Tibial nerve (tissue), 4 donors: ENCODE measurements at places on chromosomes 12 and 14.

GRCh38 chr12:63994704-63995103 lies 150.2 kb downstream of the SRGAP1 start:
- DNase-seq: no peak

- DNase-seq: no peak
Observed at GRCh38 chr14:79608446-79608845, 602.9 kb downstream of the DIO2 start.

DNA sequence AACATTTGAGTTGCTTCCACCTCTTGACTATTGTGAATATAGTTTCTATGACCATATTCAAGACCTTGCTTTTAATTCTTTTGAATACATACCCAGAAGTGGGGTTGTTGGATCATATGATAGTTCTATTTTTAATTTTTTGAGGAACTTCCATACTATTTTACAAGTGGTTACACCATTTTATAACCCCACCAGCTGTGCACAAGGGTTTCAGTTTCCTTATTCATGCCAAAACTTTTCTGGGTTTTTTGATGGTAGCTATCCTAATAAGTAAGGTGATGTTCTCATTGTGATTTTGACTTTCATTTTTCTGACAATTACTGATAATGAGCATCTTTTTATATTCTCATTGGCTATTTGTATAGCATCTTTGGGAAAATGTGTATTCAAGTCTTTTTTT lies 109.4 kb upstream of the GARIN2 start:
- DNase-seq: no peak

DNA sequence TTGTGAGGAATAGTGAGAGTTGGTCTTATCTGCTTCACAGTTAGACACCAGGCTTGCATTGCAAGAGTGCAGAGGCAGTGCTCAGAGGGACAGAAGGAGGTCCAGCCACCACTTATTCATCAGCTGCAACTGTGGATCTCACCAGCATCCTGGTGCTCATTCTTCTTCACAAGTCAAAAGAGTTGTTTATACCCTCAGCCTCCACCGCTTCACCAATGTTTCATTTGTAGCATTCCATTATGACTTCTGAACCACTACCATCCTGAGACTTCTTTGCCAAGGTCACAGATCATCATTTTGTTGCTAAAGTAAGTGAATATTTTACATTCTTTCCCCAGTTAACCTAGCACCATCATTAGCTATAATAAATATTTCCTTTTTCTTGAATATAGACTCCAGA lies 230.5 kb upstream of the KITLG start:
- no peak for DNase-seq

DNA sequence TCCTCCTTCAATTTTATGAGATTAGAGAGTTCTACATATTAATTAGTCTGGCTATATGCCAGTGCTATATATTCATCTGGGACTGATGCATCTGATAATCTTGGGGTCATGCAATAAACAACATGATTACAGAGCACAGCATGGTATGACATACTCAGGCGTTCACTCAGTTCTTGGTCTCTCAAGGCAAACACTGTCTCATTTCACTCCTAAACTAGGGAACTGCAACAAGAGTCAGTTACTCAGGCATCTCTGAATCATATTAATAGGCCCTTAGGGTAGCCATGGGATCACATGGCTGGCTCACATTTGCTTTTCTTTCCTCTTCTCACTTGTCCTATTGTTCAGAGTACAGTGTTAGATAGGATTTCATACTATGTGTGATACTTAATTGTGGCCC lies 91.8 kb upstream of the TMEM260 start:
- no peak for DNase-seq

GRCh38 chr12:56565510-56566101 lies 44.0 kb downstream of the RBMS2 start:
- DNase-seq: peak; percentile 56

DNA sequence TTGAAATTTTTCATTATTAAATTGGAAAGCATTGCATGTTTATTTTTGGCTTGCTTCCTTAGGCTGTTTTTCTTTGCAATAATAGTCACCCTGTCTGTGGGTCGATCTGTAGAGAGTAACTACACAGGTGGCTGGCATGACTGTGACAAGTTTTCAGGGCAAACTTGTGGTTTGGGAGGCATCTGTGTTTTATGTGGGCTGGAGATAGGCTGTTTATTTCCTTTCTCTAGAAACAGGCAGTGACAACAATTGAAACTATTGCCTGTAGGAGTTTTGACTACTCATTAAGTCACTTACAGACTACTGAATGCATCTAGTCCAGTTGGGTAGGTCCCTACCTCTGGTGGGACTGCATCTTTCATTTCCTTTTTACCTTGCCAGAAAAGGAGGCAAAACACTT lies 155.6 kb downstream of the DYRK2 start:
- DNase-seq: no peak

DNA sequence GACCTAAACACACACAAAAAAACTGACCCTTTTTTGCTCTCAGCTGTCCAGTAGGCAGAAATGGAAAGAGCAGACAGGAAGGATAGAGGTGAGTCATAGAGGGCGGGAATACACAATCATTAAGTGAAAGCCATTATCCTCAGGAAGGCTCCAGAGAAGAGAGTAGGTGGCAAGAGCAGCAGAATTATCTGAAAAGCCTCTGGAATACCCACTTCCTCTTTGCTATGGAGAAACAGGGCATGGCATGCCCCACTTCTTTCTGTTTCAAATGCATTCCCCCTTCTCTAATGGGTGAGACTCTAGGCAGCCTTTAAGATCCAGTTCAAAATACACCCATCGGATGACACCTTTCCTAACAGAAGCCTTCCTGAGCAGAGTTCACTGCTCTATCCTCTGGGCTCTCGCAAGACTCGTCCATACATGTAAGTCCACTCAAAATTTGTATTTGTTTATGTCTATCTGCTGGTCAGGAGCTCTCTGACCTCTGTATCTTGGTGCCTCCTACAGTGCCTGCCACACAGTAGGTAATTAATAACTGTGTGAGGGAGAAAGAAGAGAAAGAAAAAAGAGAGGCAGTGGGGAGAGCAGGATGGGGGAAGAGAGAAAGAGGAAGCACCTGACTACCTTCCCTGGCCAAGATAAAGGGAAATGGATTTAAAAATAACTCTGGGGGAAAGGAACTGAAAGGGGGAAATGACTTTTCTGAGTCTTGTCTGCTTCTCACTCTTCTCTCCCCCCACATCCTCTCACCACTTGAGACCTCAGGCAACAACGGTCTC lies 8.5 kb downstream of the KLHL33 start:
- no peak for DNase-seq

DNA sequence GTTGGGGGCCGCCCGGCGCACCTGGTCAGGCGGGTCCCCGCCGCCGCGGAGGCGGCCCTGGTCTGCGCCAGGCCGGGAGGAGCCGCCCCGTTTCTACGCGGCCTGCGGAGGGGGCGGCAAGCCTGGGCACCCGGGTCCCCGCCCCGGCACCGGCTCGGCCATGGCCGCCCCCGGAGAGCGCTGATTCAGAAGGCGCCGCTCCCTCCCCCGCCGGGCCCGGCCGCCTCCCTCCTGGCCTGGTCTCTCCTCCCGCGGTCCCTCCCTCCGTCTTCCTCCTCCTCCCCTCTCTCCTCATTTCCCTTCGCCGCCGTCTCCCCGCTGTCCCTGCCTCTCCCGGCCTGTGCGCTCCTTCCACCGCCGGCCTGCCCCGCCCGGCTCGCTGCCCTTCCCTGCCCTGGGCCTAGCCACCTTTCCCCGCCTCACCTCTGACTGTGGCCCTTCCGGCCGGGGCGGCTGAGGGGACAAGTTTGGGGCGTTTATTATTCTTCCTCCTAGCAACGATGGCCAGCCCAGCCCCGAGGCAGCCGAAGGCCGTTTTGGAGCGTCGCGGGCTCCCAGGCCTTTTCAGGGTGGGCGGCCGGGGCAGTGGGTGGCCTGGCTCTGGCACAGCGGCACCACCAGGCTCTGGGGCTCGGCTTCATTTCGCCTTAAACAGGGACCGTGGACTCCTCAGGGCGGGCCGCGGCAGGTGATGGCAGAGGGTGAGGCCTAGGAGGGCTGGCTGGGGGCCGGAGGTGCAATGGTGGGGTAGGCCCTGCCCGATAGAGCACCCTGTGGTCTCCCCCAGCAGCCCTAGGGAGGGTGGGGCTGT lies 768 bp downstream of the CEP170B start:
- DNase-seq: peak; percentile 38

DNA sequence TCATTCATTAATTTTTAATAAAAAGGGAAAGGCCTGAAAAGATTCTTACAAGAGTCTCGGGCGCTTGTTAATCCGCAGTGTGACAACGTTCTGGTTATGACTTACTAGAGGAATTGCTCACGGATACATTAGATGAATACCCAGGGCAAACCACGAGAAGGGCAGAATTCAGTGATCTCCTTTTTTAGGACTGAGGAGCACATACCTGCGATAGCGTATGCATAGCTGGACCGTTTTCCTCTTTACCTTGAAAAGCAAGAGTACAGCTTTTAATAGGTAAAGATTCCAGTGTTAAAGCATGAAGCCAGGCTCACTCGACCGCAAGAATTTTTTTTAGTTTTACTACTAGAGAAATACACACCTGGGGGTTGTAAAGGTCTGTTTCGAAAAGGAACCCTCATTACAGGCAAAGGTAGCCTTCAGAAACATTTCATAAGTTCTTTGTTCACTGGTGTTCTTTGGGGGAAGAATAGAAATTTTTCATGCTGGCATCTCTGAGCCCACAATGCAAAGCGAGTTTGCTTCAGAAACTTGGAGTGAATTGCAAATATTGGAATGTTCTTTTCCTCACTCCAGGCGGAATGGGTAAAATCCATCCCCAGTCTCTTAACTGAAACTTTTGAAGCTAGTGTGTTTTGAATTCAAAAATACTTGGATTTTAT lies 953 bp downstream of the MAPK1IP1L start:
- no peak for DNase-seq

DNA sequence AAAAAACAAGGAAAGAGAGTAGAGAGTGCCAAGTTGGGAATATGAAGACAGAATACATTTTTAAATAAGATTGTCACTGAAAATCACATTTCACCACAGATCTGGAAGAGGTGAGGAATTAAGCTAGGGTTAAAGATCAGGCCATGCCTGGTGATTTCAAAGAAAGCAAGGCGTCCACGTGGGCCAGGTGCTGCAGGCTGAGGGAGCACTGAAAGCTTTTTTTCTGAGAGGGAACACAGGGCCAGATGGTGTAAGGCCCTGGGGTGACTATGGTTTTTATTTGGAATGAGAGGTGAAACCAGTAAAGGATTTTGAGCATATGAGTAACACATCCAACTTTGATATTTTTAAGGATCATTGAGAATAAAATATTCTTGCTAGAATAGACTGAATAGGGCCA lies 20.9 kb downstream of the SYT1 start:
- no peak for DNase-seq

DNA sequence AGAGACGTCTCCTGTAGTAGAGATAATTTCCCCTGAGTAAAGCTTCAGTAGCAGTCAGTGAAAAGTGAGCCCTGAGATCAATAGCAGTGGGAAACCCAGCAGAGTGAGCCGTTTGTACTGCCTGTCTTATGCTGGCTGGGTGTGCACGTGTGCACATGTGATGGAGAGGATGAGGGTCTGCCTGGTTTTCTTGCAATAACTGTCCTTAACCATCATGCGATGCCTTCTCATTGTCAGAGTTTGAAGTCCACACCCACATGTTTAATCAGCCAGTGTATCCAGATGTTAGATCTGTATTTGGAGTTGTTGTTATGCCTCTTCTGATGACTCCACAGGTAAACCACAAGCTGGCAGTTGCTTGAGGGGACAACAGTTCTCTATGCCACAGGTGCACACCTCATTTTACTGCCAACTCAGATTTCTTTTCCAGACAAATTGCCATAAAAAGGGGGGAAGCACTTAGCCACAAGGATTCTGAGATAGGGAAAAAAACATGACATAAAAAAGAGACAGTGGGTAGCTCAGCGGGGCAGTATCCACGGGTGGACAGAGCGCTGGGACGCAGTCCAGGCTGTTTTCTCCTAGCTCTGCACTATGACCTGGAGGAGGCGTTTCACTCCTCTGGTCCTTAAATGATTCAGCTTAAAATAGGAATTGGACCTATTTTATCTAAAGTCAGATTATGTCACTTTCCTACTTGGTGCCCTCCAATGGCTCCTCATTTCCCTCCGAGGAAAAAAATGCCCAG lies 192.3 kb downstream of the ANO6 start:
- DNase-seq: no peak

DNA sequence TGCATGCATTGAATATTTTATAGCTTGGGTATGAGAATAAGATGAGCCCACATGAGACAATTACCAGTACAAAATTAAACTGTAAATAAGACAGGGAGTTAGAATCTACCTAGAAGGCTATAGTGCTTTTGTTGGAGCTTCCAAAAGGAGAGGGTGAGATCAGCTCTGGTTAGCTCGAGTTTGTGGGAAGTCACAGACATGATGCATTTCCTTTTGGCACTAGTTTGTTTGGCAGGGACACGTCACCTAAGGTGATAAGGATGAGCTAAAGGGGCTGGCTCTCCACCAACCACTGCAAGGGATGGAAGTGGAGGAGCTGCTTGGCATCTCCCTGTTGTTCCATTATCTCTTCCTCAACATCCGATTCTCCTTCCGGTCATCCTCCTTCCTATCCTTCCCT lies 48.5 kb upstream of the CPM start:
- no peak for DNase-seq

DNA sequence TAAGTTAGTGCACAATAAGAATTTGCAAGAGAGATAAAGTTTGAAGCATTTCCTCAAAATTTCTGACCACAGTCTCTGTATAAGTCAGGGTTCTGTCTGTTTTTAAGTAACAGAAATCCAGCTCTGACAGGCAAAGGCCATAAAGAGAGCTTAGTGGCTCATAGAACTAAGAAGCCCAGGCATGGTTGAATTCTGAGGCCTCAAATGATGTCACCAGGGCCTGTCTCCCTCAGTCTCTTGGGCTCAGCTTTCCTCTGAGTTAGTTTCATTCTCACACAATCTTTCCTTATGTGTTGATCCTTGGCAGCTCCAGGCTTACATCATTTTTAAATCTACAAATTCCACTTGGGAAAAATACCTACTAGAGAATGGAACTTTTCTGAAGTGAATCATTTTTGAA lies 173.4 kb upstream of the ATP2B1 start:
- DNase-seq: no peak

GRCh38 chr14:65880507-65880906 lies 468.0 kb downstream of the FUT8 start:
- no peak for DNase-seq

DNA sequence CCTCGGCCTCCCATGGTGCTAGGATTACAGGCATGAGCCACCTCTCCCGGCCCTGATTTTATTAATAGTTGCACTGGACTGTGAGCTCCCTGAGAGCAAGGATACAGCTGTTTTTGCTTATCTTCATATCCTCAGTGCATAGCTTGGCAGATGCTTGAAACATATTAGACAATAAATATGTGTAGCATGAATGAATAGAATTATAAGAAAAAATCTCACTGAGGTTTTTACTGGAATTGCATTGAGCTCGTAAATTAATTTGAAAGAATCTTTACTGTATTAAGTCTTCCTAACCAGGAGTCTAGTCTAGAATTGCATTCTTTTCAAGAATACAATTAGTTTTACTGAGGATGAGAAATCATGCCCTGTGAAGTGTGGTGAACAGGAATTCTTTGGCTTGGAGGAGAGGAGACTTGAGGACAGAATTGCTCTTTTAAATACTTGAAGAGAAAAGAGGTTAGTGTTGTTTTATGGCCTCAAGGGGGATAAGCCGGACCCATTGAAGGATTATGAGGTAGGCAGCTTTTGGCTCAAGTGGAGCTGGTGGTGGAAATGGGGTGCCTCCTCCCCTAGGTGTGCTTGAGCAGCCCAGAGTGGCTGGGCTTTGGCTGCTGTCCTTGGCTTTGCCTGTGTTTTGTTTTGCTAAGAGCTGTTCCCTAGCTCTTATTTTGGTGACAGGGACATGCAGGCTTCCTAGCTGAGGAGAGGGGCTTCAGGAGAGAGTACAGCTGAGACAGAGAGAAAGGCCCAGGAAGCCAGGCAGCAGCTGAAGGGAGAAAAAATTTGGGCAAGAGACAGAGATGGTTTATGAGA lies 34.0 kb downstream of the PLEKHD1 start:
- no peak for DNase-seq
